GM12865 (cell line): ENCODE measurements at places on chromosomes 3 and 15.

GRCh38 chr3:171744158-171744741 lies 66.0 kb downstream of the PLD1 start:
- no peak for DNase-seq

DNA sequence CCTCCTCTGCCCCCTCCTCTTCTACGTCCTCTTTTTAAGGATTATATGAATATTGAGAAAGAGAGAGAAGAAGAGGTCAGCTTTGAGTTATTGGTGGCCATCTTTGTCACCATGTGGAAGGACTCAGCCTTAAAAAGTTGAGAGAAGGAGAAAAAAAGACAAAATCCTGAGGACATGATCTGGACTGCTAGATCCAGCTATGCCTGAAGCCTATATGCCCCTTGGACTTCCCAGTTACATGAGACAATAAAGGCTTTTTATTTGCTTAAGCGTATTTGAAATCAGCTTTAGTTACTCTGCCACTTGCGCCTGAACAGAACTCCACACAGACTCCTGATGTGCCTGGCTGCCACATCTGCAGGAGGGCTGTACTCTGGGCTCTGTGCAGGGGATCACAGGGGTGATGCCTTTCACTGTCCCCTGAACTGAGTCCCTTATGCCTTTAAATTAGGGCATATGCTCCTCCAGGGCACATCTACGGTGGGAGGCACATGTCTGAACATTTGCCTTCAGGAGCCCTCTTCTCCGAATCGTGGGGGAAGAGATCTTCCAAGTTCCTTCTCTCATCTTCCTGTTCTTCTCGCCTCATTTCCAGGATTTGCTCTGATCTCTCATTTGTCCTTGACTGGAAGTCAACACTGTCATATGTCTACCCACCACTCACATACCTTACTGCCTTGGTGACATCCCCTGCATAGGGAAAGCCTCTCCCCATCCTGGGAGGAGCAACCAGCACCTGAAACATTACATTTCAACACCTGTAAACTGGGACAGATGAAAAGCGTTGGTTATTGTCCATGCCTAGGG lies 14.0 kb upstream of the PLA2G4E start:
- no peak for DNase-seq

- DNase-seq, result no peak
Observed at GRCh38 chr15:99042892-99043291, 35.3 kb upstream of the PGPEP1L start.

DNA sequence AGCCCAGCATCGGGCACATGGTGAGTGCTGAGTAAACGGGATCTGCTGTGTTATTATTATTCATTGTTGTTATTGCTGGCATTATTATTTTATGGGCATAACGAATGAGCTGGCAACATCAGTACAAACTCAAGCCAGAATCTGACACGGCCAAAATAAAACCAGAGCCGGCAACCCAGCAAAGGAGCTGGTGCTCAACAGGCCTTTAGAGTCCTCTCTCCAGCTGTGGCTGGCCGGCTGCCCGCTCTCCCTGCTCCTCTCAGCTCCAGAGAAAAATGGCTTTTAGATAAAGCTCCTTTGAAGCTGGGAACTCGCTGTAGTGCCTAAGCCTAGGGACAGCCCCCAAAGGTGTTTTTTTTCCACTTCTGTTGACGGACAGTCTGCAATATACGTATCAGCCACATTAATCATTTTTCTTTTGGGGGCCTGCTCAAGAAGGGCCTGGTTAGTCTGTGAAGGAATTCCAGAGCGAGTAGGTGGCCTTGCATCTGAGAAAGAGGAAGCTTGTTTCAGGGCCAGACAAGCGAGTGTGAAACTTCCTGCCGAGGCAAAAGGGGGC lies 193.9 kb upstream of the UBE2E1 start:
- DNase-seq, result peak; percentile 11

DNA sequence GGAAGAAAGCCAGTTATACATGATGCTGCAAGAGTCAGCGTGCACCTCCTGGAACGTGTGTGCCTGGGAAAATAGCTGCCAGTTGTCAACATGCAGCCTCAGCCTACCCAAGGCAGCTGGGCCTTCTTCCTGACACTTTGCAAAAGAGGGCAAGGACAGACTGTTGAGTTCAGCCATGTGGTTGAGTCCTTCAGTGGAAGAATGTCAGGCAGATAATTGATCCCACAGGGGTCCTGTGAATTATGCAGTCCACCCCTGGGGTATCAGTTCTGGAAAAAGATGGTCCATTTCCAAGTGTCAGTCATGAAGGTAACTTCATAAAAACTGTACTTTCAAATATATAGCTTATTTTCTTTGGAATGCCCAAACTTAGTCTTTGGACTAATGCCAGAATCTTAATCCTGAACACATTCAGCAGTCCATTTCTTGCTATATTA lies 79.6 kb downstream of the ARNT2 start:
- DNase-seq, result no peak

DNA sequence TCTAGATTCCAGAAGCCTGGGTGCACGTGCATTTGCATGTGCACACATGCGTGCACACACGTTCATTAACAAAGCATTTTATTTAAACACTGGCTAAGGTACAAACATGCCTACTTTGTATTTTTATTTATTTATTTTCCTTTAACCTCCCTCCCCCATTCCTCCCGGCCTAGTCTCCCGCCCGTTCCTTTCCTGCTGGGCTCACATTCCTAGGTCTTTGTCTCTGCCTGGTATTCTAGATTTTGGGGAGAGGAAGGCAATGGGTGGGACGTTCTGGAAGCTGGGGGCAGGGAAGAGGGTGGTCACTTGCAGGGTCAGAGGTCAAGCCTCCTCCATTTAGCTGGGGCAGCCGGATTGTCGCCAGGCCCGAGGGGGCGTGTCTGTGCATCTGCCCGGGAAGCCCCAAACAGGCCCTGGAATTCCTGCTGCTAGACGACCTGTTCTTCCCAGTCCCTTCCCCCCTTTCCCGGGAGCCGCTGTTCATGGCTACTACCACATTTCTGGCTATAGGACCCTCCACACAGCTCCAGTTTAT lies 51.8 kb downstream of the TRIM71 start:
- DNase-seq, result no peak

DNA sequence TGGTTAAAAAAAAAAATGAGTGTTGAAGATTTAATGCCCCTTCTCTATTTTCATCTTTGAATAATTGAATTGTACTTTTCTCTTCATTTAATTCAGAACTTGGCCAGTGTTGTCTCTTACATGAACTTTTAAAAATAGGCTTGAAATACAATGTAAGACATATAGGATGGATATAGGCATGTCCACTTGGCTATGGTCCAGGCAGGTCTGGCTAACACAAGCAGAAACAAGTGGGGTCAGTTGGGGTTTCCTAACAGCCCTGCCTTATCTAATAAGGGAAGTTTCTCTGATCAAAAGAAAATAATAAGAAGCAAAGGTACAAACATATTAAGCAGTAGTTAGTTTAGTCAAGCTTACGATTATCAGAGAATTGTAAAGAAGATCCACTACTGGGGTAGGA lies 19.1 kb upstream of the PAK6 start:
- DNase-seq, result no peak

DNA sequence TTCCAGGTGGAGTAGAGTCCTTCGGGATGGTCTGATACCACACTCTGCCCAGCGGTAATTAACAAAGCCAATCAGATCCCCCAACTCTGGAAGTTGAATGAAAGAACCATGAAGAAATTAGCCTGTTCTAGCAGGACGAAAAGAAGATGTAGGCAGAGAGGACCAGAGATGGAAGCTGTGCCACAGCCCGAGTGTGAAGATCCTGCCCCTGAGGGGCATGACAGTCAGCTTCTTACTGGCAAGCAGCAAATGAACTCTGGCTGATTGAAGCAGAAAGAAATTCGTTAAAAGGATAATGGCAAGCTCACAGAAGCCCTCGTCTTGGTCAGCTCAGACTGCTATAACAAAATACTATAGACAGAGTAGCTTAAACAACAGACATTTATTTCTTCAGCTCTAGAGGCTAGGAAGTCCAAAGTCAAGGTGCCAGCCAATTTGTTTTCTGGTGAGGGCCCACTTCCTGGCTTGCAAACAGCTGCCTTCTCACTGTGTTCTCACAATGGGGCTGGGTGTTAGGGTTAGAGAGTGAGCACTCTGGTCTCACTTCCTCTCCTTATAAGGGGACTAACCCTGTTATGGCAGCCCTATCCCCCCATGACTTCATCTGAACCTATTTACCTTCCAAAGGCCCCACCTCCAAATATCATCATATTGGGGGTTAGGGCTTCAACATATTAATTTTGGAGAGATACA lies 307.1 kb downstream of the VPS13C start:
- DNase-seq, result no peak

DNA sequence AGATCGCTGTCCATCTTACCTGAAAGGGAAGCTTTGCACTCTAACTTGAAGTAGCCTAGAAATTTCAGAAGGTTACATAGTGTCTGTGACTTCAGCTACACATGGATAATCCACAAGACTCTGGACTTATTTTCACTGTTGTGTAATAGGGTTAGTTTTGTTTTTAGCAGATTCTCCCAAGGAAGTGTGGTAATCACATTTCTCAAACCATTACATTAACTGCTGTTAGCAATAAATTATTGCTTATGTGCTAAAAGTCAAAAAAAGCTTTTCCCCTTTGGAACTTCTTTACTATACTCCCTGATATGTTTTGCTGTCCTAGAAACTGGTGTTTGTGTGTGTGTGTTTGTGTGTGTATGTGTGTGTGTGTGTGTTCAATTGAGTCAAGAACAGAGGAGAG lies 351.8 kb upstream of the TPRG1 start:
- no peak for DNase-seq

DNA sequence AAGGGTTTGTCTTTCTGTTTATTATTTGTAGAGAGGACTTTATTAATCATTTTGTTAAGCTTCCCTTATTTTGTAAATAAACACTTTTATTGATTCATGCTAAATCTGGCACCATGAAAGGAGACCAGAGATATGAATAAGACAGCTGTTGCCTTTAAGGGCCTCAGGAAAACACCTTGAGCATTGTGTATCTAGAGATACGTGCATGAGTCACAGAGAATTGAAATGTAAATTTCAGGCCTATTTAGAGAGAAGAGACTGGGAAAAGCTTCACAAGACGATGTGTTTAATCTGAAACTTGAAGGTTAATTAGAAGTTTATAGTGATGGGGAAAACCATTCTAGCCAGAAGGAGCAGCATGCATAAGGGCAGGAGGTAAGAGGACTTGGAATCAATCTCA lies 28.6 kb upstream of the UTS2B start:
- peak; percentile 50 for DNase-seq

- no peak for DNase-seq
Observed at GRCh38 chr3:90184861-90185260, 1077.4 kb downstream of the EPHA3 start.

- DNase-seq, result no peak
Observed at GRCh38 chr3:106862067-106862466, 515.2 kb upstream of the CCDC54 start.

GRCh38 chr15:44882499-44882968 lies 74.0 kb upstream of the TERB2 start:
- peak; percentile 93 for DNase-seq

DNA sequence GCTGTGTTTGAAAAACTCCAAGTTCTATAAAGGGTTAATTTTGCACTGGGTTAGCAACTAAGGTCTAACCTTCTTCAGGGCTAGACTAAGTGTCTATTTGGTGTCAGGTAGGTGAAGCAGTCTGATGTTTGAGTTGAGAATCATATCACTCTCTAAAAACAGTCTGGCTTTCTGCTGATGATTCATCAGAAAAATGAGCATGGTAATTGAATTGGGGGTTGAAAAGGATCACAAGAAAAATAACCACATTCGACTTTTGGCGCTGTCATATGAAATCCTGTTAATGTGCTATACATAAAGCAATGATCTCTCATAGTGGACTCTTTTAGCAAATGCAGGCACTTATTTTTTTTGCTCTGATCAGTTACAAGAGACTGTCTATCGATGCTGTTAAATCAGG lies 242.2 kb upstream of the AZI2 start:
- DNase-seq, result peak; percentile 8

DNA sequence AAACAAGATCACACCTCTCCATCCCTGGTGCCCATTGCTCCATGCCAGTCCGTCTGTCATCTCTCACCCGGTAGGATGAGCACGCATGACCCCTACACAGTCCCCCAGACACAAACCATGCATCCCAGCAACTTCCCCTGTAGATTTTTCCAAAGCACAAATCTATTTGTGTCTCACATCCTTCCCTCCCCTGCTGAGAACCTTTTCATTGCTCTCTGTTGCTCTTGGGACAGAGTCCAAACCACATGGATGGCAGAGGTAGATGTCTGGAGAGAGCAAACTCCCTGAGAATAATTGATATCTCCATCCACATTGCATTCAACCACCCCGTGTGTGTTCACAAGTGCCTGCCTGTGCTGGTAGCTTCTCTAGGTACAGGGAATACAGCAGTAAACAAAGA lies 29.9 kb upstream of the LRTM1 start:
- DNase-seq, result no peak

- no peak for DNase-seq
Observed at GRCh38 chr3:127396473-127396872, 108.6 kb upstream of the PRR20G start.

DNA sequence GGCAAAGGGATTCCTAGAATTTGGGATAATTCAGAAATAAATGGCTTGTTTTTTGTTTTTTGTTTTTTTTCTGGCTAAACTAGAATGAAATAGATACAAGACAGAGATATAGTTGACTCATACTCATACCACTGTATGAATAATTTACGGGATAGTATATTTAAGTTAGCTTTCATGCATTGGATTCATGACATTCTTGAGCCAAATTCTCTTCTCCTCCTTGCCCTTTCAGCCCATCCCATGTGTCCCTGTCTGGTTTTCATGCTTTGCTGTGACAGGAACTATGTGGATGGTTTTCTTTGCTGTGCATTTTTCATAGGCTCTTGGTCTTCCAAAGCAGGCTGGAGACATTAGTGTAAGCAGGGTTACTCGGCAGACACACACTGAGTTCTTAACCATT lies 66.6 kb upstream of the UMPS start:
- DNase-seq, result no peak

GRCh38 chr3:122728186-122728585 lies 47.5 kb downstream of the PARP14 start:
- no peak for DNase-seq
